ENCODE measurements at places on chromosomes 13 and 19. TPM values are rescaled to one million over a fixed set of nuclear protein-coding genes. Genes with fewer than 3 reads are reported as not detected.

- peaks cover 66% of the 10 kb centered on the region for H3K27me3 ChIP-seq
- H3K4me1 ChIP-seq = peaks cover 6% of the 10 kb centered on the region
- no peaks in the 10 kb centered on the region for H3K36me3 ChIP-seq
- DNase-seq = peak; percentile 39
Observed at GRCh38 chr13:99425485-99426341, 75.6 kb upstream of the TM9SF2 start.

IGLON5 gene
- not detected for total RNA-seq

TMC4 gene
- 2.2 TPM for total RNA-seq

TMEM59L gene
- 1.5 TPM for total RNA-seq

- no peaks in the 10 kb centered on the region for H3K36me3 ChIP-seq
- peaks cover 69% of the 10 kb centered on the region for H3K4me1 ChIP-seq
- no peaks in the 10 kb centered on the region for H3K27me3 ChIP-seq
- H3K27ac ChIP-seq = peak overlapping the region; percentile 83
- peak overlapping the region; percentile 98 for H3K4me3 ChIP-seq
Observed at GRCh38 chr13:114129649-114130062, 2.8 kb downstream of the RASA3 start.

DNA sequence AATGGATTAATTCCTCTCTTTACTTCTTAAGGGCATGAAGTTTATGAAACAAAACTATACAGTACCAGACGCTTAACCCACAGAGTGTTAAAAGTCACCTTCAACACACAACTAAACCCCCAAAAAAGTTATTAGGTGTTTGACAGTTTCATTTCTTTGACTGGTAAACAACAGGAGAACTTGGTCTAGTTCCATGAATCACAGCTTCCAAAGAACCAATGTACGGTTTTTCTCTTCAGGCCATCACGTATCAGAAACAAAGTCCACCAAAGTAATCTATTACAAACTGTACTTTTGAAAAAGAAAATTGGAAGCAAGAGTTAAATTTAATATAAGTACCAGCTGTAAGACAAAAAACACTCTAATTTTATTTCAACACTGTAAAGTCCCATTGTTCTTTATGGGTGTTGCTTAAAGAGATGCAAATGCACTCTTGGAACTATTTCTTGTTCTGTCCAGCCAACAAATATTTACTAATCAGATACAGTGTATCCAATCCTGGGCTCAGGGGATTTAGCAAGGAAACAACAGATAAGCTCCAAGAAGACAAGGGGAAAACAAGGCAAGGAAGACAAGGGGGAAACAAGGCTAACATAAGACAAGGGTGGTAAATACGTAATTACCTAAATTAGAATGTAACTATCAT is 149.2 kb downstream of the ABCC4 start:
- no peaks in the 10 kb centered on the region for H3K4me1 ChIP-seq
- no peak overlapping the region for H3K27ac ChIP-seq
- H3K27me3 ChIP-seq = no peaks in the 10 kb centered on the region
- H3K4me3 ChIP-seq = no peak overlapping the region
- H3K36me3 ChIP-seq = no peaks in the 10 kb centered on the region
- no peak for DNase-seq

USHBP1 gene
- total RNA-seq = 7.0 TPM

MADCAM1 gene
- total RNA-seq = 0.22 TPM

DNA sequence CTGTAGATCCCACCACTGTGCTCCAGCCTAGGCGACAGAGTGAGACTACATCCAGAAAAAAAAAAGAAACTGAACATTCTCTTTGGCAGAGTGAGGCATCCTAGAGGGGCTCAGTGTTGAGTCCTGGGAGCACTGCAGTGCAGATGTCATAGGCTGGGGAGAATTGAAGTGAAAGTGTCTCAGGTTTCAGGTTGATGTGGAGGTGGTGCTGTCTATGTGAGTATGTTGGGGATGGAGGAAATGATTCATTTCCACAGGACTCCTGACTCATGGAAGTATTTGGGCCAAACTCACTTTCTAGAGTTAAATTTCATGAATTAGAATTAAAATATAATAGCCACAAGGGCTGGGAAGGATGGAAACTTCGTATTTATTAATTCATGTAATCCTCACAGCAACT is 134.4 kb upstream of the TSC22D1 start:
- no peaks in the 10 kb centered on the region for H3K27me3 ChIP-seq
- H3K4me3 ChIP-seq = no peak overlapping the region
- H3K4me1 ChIP-seq = peaks cover 17% of the 10 kb centered on the region
- no peak for DNase-seq
- H3K27ac ChIP-seq = no peak overlapping the region

DNA sequence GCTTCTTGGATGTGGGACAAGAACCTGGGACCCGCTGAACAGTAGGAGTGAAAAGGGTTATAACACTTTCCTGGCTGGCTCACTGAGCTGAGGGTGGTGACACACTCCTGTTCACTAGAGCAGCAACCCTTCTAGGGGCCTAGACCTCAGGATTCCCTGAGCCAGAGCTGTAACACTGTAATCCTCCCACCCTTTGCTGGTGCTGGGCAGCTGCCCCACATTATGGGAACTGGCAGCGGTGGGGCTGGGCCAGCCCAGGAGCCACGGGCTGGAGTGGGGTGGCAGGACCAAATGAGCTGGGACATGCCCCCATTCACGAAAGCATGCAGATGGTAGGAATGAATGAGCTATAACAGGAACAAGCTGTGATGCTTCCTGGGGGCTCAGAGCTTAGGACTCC is 110.6 kb downstream of the B3GLCT start:
- no peak for DNase-seq
- peak overlapping the region; percentile 75 for H3K27ac ChIP-seq
- no peaks in the 10 kb centered on the region for H3K27me3 ChIP-seq
- H3K36me3 ChIP-seq = peaks cover 20% of the 10 kb centered on the region

DNA sequence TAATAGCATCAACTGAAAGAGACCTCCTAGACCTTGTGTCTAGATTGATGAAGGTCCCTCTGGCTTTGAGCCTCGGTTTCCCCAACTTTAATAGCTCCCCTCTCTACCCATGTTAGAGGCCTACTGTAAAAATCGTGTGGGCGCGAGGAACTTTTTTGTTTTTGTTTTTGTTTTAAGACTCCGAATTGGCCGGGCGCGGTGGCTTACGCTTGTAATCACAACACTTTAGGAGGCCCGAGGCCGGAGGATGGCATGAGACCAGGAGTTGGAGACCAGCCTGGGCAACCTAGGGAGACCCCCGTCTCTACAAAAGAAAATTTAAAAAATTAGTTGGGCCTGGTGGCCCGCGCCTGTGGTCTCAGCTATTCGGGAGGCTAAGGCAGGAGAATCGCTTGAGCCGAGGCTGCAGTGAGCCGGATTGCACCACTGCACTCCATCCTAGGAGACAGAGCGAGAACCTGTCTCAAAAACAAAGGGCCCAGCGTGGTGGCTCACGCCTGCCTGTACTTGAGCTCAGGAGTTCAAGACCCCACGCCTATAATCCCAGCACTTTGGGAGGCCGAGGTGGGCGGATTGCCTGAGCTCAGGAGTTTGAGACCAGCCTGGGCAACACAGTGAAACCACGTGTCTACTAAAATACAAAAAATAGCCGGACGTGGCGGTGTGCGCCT is 858 bp upstream of the PPP6R1 start:
- H3K27me3 ChIP-seq = no peaks in the 10 kb centered on the region
- peak overlapping the region; percentile 90 for H3K27ac ChIP-seq
- DNase-seq = no peak
- H3K4me3 ChIP-seq = peak overlapping the region; percentile 99
- H3K36me3 ChIP-seq = peaks cover 10% of the 10 kb centered on the region

- no peaks in the 10 kb centered on the region for H3K36me3 ChIP-seq
- H3K4me1 ChIP-seq = peaks cover 84% of the 10 kb centered on the region
- peak overlapping the region; percentile 67 for H3K4me3 ChIP-seq
- peak; percentile 72 for DNase-seq
- no peak overlapping the region for H3K27ac ChIP-seq
Observed at GRCh38 chr19:10290876-10291553, 1.3 kb downstream of the ICAM5 start.

GRCh38 chr19:18969931-18970659 is 29.1 kb upstream of the HOMER3 start:
- no peak for DNase-seq
- H3K27ac ChIP-seq = peak overlapping the region; percentile 14
- no peaks in the 10 kb centered on the region for H3K27me3 ChIP-seq
- H3K4me1 ChIP-seq = peaks cover 20% of the 10 kb centered on the region
- H3K4me3 ChIP-seq = no peak overlapping the region
- H3K36me3 ChIP-seq = no peaks in the 10 kb centered on the region

C19orf85 gene
- total RNA-seq = not detected

DPRX gene
- not detected for total RNA-seq

C13orf42 gene
- total RNA-seq = not detected

HCN2 gene
- total RNA-seq = 21.9 TPM

DNA sequence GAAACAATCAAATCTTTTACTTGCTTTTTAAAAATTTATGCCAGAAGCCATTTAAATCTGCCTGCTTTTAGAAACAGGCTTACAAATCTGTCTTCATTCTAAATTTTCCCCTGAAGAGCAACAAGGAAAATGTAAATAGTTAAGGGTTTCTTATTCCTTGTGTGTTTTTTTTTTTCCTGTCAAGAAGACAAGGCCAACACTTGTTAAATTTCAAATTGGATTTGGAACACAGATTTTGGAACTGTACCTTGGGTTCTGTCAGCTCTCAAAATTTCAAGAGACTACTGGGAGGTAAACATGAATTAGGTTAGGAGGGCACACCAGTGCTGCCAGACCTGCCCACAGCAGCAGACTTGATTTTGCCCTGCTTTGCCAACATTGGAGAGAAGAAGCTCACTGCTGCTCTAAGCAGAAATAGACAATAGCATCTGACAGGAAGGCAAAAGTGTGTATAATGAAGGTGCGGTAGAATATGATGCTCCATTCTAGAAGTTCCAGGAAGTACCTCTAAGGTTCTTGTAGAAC is 121.7 kb downstream of the NHLRC3 start:
- no peak overlapping the region for H3K4me3 ChIP-seq
- H3K27me3 ChIP-seq = no peaks in the 10 kb centered on the region
- H3K27ac ChIP-seq = no peak overlapping the region
- no peaks in the 10 kb centered on the region for H3K36me3 ChIP-seq
- no peak for DNase-seq

NCCRP1 gene
- not detected for total RNA-seq

GRCh38 chr19:55091126-55091910 is 15.6 kb downstream of the EPS8L1 start:
- H3K27ac ChIP-seq = peak overlapping the region; percentile 14
- H3K27me3 ChIP-seq = peaks cover 4% of the 10 kb centered on the region
- H3K36me3 ChIP-seq = peaks cover 51% of the 10 kb centered on the region
- no peak for DNase-seq
- H3K4me1 ChIP-seq = peaks cover 36% of the 10 kb centered on the region
- H3K4me3 ChIP-seq = no peak overlapping the region

DNA sequence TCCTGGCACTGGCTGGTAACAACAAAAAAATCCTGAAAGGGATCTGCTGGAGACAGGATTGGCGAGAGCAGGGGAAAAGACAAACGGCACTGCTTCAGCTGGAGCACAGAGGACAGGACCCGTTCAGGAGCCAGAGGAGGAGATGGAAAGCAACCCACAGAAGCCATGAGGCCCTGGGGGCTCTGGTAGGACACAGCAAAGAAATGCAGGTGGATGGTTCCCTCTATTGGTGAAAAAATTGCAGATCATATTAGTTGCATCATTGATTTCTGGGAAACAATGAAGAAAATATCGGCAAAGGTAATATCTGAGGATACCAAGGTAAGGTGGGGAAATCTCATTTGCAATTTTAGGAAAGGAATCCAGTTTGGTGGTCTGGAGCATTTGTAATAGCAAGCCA is 25.7 kb upstream of the TPP2 start:
- no peak overlapping the region for H3K27ac ChIP-seq
- DNase-seq = no peak
- peaks cover 36% of the 10 kb centered on the region for H3K27me3 ChIP-seq
- H3K36me3 ChIP-seq = no peaks in the 10 kb centered on the region
- no peaks in the 10 kb centered on the region for H3K4me1 ChIP-seq

- H3K4me3 ChIP-seq = no peak overlapping the region
- DNase-seq = no peak
- no peaks in the 10 kb centered on the region for H3K27me3 ChIP-seq
- no peak overlapping the region for H3K27ac ChIP-seq
- H3K36me3 ChIP-seq = peaks cover 100% of the 10 kb centered on the region
Observed at GRCh38 chr19:19711934-19712828, 20.7 kb downstream of the ZNF14 start.

TEX29 gene
- not detected for total RNA-seq

DNA sequence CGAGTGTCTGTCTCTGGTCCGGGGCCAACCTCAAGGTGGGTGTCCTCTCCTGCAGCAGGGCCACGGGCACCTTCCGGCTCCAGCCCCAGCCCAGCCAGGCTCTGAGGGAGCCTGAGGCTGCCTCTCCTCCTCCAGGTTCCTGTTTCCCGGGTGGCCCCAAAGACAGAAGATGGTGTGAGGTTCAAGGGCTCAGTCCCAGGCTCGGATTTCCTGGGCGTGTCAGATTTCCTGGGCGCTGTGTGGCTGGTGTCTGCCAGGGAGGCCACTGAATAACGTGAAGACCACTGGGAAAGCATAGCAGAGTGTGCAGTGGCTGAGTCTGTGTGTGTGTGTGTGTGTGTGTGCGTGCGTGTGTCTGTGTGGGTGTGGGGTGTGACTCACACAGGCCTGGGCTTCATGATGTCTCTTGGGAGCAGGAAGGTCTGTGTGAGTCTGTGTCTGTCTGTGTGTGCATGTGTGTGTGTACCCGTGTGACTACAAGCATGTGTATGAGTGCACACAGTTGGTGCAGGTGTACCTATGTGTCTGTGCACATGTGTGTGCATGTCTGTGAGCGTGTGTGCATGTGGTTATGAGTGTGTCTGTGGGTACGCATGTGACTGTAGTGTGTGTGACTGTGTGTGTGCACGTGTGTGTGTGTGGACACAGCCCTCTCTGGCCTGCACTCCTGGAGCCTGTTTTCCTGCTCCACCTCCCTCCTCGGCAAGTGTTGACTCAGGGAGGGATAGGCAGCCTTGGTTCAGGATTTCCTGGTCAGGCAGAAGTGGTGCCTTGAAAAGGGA is 28.3 kb downstream of the CEBPA start:
- H3K27me3 ChIP-seq = peaks cover 20% of the 10 kb centered on the region

DNA sequence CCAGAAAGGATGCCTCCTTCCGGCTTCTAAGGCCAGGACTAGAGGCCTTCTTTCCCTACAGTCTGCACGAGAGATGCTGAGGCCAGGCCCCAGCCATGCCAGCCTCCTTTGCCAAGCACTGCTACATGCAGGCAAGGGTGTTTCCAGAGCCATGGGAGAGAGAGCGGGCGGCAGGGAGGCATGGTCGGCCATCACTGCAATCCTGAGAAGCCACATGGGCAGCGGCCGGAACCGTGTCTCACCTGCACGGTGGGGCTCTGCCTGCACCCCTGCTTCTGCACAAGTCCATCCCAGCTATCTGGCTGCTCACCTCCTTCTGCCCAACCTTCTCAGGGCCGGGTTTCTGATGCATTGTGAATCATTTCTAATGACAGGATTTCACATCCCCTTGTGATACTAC is 35.1 kb downstream of the TSHZ3 start:
- DNase-seq = no peak
- H3K27me3 ChIP-seq = peaks cover 19% of the 10 kb centered on the region
- H3K4me1 ChIP-seq = peaks cover 44% of the 10 kb centered on the region

All from left ventricle myocardium inferior (tissue), 1 donor.